WTC11 (cell line): ENCODE measurements at places on chromosomes 2 and 18. TPM values are rescaled to one million over a fixed set of nuclear protein-coding genes. Genes with fewer than 3 reads are reported as not detected.
A peak's percentile ranks its signal among the peaks of the same experiment; 100 is the strongest.

Gene DYSF
- total RNA-seq, result 14.8 to 15.5 TPM (median 15.0 TPM) in 3 replicates

GRCh38 chr2:187297801-187298200 lies 150.3 kb downstream of the CALCRL start:
- DNase-seq, result no peak
- peaks cover 27% of the 10 kb centered on the region for H3K4me1 ChIP-seq
- H3K4me3 ChIP-seq, result no peak overlapping the region
- H3K27me3 ChIP-seq, result no peaks in the 10 kb centered on the region

DNA sequence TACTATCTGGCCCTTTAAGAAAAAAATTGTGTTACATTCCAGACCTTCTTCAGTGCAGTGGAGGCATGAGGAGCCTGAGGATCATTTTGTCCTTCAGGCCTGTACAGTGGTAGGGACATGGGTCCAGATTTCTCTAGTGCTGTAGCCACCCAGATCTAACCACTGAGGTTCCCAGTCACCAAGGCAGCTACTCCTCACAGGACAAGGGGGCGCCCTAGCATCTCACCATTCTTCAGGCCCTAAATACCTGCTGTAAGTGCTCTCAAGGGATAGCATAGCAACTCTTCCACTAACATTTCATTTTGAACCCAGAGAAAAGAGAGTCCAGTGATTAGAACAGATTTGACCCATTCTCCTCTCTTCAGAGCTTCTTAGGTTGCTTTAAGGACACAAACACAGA lies 1533.0 kb downstream of the LRP1B start:
- no peaks in the 10 kb centered on the region for H3K27me3 ChIP-seq
- DNase-seq, result peak; percentile 44
- H3K4me3 ChIP-seq, result no peak overlapping the region
- no peak overlapping the region for H3K27ac ChIP-seq
- no peaks in the 10 kb centered on the region for H3K4me1 ChIP-seq

- H3K4me1 ChIP-seq, result peaks cover 24% of the 10 kb centered on the region
- peaks cover 2% of the 10 kb centered on the region; the same call in 1 of the 2 replicates for H3K27me3 ChIP-seq
- H3K27ac ChIP-seq, result no peak overlapping the region
- no peak overlapping the region for H3K4me3 ChIP-seq
Observed at GRCh38 chr2:82062463-82062862, 1757.9 kb upstream of the LRRTM1 start.

GRCh38 chr2:88826399-88826798 lies 134.9 kb downstream of the RPIA start:
- no peaks in the 10 kb centered on the region; the same call in 1 of the 2 replicates for H3K27me3 ChIP-seq
- H3K27ac ChIP-seq, result no peak overlapping the region
- H3K4me3 ChIP-seq, result no peak overlapping the region
- H3K4me1 ChIP-seq, result no peaks in the 10 kb centered on the region

- H3K36me3 ChIP-seq, result no peaks in the 10 kb centered on the region
- DNase-seq, result no peak
- no peaks in the 10 kb centered on the region for H3K4me1 ChIP-seq
- no peaks in the 10 kb centered on the region for H3K27me3 ChIP-seq
- H3K4me3 ChIP-seq, result no peak overlapping the region
Observed at GRCh38 chr18:75249672-75250470, 39.3 kb downstream of the TSHZ1 start.

GRCh38 chr2:147109291-147109690 lies 735.5 kb upstream of the ACVR2A start:
- DNase-seq, result no peak
- no peaks in the 10 kb centered on the region for H3K27me3 ChIP-seq
- no peak overlapping the region for H3K4me3 ChIP-seq

- H3K36me3 ChIP-seq, result no peaks in the 10 kb centered on the region
- H3K4me1 ChIP-seq, result peaks cover 25% of the 10 kb centered on the region
- no peaks in the 10 kb centered on the region; the same call in 1 of the 2 replicates for H3K27me3 ChIP-seq
- no peak overlapping the region for H3K4me3 ChIP-seq
- H3K27ac ChIP-seq, result no peak overlapping the region
Observed at GRCh38 chr2:41954304-41955291, 93.2 kb upstream of the PKDCC start.

Gene MAP4K3
- 51.6 to 73.2 TPM (median 65.2 TPM) in 3 replicates for total RNA-seq

- peaks cover 8% of the 10 kb centered on the region for H3K36me3 ChIP-seq
- H3K4me3 ChIP-seq, result no peak overlapping the region
- no peak for DNase-seq
Observed at GRCh38 chr2:232588680-232589585, 38.4 kb downstream of the EIF4E2 start.

- no peaks in the 10 kb centered on the region for H3K4me1 ChIP-seq
- H3K4me3 ChIP-seq, result no peak overlapping the region
Observed at GRCh38 chr2:11248-11941, 34.9 kb downstream of the FAM110C start.

- no peak overlapping the region for H3K4me3 ChIP-seq
- no peaks in the 10 kb centered on the region for H3K36me3 ChIP-seq
- DNase-seq, result no peak
- no peaks in the 10 kb centered on the region for H3K4me1 ChIP-seq
Observed at GRCh38 chr2:168992591-168993349, 38.4 kb downstream of the ABCB11 start.

DNA sequence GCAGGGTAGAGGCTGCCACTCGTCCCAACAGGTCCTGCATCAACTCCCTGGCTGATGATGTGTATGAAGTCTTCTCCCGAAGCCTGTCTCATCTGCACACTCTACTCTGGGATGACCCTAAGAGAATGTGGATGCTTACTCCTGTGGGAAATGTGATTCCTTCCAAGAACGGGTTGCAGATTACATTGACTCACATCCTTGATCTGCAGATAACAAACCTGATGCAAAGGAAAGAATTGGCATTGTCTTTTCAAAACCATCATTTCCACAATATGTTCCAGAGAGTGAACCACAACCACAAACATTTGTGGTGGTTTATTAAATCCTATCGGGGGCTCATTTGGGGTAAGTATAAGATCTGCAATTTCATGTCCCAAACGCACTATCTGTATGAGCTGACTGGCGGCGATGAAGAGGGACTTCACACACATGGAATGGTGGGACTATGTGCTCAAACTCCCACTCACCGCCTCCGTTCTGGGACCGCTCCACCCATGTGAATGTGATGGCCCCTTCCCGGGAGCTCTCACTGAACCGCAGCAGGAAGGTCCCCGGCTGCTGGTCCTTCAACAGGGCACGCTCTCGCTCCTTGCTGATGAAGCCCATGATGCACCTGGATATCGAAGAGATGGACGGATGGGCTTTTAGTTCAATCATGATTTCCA lies 35.5 kb downstream of the STAT1 start:
- H3K27ac ChIP-seq, result no peak overlapping the region
- no peak overlapping the region for H3K4me3 ChIP-seq
- H3K4me1 ChIP-seq, result peaks cover 7% of the 10 kb centered on the region

DNA sequence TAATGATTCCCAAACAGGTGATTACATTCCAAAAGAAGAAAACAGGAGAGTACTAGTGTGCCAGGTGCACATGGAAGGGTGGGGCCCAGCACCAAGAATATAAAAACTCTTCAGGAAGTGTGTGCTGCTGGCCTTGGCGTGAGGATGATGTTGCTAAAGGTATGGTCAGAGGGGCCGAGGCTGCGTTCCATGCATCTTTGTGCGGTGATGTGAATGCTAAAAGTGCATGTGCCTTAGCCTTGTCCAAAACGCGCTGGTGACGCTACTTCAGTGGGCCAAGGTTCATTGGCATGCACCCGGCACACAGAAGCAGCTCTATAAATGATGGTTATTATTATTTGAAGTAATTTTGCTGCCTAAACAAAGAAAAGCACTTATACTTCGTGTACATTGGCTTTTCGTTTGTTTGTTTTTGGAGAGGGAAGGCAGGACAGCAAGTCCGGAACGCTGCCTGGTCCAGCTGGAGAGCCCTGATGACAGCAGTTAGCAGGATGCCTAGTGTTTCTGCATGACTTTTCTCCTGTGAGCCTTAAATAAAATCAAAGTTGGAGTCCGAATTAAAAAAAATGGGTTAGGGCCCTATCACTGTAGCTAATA lies 2.9 kb downstream of the ALKAL2 start:
- H3K27ac ChIP-seq, result no peak overlapping the region
- peaks cover 45% of the 10 kb centered on the region for H3K4me1 ChIP-seq
- H3K27me3 ChIP-seq, result peaks cover 33% of the 10 kb centered on the region

GRCh38 chr2:119293900-119294299 lies 70.3 kb downstream of the STEAP3 start:
- H3K4me1 ChIP-seq, result peaks cover 13% of the 10 kb centered on the region
- H3K27ac ChIP-seq, result no peak overlapping the region
- H3K4me3 ChIP-seq, result no peak overlapping the region
- H3K27me3 ChIP-seq, result no peaks in the 10 kb centered on the region
- DNase-seq, result no peak
- no peaks in the 10 kb centered on the region for H3K36me3 ChIP-seq

Gene GAD1
- total RNA-seq, result 2.5 to 3.6 TPM (median 2.6 TPM) in 3 replicates

- DNase-seq, result no peak
- H3K27me3 ChIP-seq, result no peaks in the 10 kb centered on the region
- no peaks in the 10 kb centered on the region for H3K36me3 ChIP-seq
- peaks cover 4% of the 10 kb centered on the region for H3K4me1 ChIP-seq
- no peak overlapping the region for H3K27ac ChIP-seq
- no peak overlapping the region for H3K4me3 ChIP-seq
Observed at GRCh38 chr18:65760457-65760856, 9.6 kb downstream of the CDH7 start.

DNA sequence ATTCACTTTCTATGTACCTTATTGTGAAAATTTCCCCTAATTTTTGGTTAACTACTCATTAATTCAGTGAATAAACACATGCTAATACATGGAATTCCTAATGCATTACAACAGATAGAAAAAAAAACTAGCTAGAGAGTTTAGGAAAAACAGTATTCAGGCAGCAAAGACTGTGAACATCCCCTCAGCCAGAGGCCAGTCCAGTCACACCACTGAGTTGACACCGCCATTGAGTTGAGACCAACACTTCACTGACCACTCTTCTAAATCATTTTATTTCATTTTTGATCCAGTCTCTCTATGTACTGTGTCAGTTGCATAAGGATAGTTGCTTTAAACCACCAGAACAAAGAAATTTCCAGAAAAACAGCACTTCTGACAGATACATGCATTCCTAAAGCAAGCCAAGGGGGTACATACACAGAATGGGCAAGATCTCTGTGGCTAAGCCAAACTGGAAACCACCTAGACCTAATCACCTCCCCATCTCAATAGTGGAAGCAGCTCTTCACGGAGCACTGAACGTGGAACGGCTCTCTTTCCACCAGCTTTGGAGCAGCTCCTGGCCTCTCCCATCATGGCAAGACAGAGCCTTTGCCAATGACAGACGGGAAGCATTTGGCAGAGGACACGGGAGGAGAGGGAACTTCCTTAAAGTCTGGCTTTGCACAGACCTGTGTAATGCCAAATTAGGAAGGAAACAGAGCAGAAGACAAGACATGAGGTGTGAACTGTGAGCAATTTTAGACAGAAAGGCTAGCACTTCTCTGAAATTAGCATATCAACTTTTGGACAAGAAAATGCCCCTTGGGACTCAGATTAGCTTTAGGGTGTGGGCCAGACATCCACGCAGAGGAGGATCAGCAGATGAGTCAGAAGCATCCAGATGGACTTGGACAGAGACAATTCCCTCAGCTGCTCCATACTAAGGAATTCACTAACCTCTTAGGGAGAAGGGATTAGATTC lies 36.4 kb downstream of the CACNB4 start:
- H3K27ac ChIP-seq, result no peak overlapping the region
- H3K4me3 ChIP-seq, result no peak overlapping the region
- peaks cover 27% of the 10 kb centered on the region for H3K36me3 ChIP-seq

Gene HNRNPLL
- total RNA-seq, result 63.1 to 66.4 TPM (median 65.3 TPM) in 3 replicates

GRCh38 chr2:209526561-209526960 lies 102.7 kb downstream of the MAP2 start:
- H3K27ac ChIP-seq, result no peak overlapping the region
- H3K4me1 ChIP-seq, result peaks cover 9% of the 10 kb centered on the region
- DNase-seq, result no peak
- peaks cover 64% of the 10 kb centered on the region for H3K27me3 ChIP-seq

- peaks cover 60% of the 10 kb centered on the region for H3K36me3 ChIP-seq
- no peak for DNase-seq
- H3K27me3 ChIP-seq, result peaks cover 4% of the 10 kb centered on the region
- H3K4me1 ChIP-seq, result no peaks in the 10 kb centered on the region
- H3K27ac ChIP-seq, result no peak overlapping the region
Observed at GRCh38 chr2:5125017-5125730, 567.0 kb upstream of the SOX11 start.

Gene UGT1A4
- 0.14 to 0.22 TPM in 2 of 3 replicates, not detected in the other for total RNA-seq

Gene GKN1
- total RNA-seq, result not detected in 3 replicates

Gene DOK6
- 0.48 to 4.1 TPM (median 2.5 TPM) in 3 replicates for total RNA-seq

DNA sequence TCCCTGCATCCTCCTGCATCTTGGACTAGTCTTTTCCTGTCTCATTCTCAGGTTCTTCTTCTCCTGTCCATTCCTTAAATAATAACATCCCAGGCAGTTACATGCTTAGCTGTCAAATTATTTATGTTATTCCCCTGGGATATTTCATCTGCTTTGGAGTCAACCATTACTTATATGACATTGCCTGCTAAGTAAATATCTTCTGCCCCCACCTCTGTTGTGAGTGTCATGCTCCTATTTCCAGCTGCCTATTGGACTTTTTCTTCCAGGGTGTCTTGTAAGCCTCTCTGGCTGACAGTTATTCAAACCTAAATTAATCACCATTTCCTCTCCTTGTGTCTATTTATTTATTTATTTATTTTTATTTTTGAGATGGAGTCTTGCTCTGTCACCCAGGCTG lies 124.7 kb upstream of the RASGRP3 start:
- peaks cover 17% of the 10 kb centered on the region for H3K36me3 ChIP-seq
- H3K4me3 ChIP-seq, result no peak overlapping the region
- no peaks in the 10 kb centered on the region for H3K4me1 ChIP-seq
- no peaks in the 10 kb centered on the region for H3K27me3 ChIP-seq
- H3K27ac ChIP-seq, result no peak overlapping the region

Gene TUBA3E
- 0.18 TPM in 1 of 3 replicates, not detected in the others for total RNA-seq

- DNase-seq, result no peak
- no peak overlapping the region for H3K27ac ChIP-seq
- H3K4me1 ChIP-seq, result peaks cover 10% of the 10 kb centered on the region; the same call in 1 of the 2 replicates
- H3K4me3 ChIP-seq, result no peak overlapping the region
Observed at GRCh38 chr2:44269831-44270230, 5.4 kb upstream of the SLC3A1 start.

DNA sequence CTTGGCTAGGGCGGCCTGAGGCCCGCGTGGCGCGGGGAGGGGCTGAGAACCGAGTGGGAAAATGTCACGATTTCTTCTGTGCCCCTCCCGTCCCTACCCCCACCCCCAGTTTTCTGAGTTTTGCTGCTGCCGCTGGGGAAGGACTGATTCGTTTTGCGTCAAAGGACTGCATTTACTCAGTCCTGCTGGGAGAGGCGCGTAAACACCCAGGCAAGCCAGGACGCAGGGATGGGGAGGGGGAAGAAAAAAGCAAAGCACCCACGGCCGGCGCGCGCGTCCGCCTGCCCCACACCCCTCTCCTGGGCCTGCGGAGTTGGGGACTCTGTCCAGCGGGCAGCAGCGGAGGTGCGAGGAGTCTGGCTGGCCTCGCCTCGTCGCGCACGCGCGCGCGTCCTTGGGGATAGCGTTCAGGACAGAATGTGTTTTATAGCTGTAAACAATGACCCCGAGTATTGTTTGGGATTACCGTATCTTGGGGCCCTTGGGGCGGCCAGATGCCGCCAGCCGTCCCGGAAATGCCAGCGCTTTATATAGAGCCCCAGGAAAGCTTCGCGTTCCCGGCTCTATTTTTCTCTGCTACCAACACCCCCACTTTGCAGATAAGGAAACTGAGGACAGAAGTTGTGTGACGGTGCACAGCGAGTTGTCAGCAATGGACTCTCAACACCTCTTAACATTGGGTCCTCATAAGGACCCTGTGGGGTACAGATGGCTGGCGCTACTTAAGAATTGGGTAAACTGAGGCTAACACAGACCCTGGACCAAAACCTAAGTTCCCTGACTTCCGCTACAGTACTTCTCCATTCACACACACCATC lies 1.7 kb upstream of the FOSL2 start:
- peaks cover 18% of the 10 kb centered on the region for H3K4me1 ChIP-seq
- peaks cover 50% of the 10 kb centered on the region for H3K27me3 ChIP-seq
- peak overlapping the region; percentile 77 for H3K4me3 ChIP-seq
